ENCODE measurements at places on chromosomes 6 and 20.

DNA sequence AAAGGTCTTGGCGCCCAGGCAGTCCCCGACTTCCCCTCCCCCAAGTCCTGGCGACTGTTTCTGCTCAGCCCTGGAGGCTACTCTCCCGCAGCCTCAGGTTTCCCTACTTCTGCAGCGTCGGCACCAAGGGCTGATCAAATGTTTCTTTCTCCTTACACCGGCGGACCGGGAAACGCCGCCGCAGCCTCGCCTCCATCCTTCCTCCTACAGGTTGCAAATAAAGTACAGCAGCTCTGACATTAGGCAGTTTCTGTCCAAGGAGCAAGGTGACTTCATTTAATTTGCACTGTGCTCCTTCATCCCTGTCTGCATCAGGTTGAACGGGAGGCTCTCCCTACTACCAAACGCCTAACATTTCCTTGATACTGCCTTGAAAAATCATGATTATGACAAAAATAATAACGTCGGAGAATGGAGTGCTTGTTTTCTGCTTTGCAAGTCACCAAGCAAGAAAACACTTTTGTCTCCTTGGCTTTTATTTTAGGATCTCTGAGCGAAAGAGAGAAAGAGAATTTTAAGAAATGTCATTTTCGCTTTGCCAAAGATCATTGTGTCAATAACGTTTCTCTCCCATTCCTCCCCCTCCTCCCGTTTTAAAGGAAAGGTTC, 1.0 kb downstream of the CLIC5 start:
- DNase-seq: peak; percentile 16

GRCh38 chr20:33948480-33948879, 45.2 kb upstream of the RALY start:
- no peak for DNase-seq

DNA sequence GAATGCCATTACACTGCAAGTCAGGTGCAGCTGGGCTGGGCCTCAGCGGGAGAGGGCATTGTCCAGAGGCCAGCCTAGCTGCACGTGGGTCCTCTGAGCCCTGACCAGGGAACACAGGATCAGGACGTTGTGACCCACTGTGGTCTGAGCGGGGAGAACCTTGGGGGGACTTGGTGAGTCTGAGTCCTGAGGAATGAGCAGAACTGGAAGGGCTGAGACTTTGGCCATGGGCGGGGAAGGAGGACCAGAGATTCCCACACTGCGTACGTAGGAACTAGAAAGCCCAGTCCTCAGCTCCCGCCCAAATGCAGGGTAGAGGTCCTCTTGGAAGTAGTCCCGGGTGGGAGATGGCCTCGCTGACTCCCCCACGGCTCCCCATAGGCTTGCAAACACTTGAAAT, 42.5 kb downstream of the GABRR2 start:
- DNase-seq: no peak

- peak; percentile 89 for DNase-seq
Measured at GRCh38 chr20:53298911-53299310, 294.7 kb downstream of the ZNF217 start.

DNA sequence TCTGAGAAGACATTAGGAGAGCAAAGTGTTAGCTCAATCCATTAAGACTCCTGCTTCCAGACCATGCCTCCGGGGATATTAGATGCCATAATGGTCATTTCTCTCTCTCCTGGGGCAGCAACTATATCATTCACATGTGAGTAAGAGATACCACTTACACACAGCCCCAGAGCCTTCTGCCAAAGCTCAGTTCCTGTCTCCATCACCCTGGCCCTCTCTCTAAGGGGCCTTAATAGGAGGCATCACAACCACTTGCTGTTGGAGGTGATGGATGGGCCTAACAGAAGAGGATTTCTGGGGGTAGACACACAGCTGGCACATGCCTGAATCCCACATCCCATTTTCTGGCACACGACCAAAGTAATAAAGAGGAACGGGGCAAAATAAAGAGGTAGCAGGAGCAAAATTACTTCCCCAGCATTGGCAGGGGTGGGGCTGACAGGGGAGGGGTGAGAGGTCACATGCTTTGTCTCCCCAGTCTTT, 34.0 kb upstream of the VSTM2L start:
- DNase-seq: peak; percentile 45

DNA sequence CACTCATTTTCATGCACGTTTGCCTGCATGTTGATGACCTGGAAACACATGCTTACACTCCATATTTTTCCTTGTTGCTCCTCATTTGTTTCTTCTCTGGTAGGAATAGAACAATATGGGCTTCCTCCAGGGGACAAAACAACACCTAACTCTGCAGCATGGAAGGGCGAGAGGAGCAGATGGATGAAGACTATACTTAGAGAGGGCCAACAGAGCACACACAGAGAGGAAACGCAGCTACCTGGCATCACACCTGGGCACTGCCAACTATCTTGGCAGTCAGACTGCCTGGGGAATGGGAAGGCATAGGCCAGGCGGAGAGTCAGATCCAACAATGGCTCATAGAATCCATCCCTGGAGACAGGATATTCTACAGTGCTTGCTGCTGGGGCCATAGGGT, 290.9 kb downstream of the CD83 start:
- DNase-seq: no peak

DNA sequence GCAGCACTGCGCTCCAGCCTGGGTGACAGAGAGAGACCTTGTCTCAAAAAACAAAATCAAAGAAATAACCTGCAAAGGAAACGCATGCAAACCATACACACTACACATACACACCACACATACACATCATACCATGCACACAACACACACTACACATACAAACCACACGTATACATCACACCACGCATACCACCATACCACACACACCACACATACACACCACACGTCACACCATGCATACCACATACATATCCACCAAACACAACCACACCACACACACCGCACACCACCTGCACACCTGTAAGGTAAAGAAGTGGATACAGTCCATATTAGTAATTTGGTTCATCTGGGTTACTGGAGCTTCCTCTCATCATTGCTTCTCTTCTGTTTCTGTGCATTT, 32.3 kb upstream of the F13A1 start:
- DNase-seq: no peak

GRCh38 chr20:31637660-31638059, at the start of gene COX4I2:
Gene COX4I2 (plus strand): TSS chr20:31637912. CDS start chr20:31639018, 1,106 bp downstream.
- peak; percentile 50 for DNase-seq

DNA sequence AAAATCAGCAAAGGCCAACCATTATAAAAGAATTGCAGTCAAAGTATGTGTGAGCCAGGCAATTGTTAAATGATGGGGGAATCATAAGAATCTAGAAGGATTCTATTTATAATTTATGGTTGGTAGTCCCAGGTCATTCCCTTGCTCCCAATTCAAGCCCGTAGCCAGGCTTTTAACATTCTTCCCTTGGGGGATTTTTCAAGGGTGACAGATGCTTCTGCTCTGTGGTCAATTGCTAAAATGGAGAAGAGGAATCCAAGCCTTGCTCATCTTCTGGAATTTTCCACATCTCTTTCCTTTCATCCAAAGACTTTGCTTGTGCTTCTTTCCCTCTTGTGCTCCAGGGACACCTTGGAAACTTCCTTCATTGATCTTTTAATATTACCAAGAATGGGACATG, 18.0 kb upstream of the BCAS1 start:
- DNase-seq: no peak

DNA sequence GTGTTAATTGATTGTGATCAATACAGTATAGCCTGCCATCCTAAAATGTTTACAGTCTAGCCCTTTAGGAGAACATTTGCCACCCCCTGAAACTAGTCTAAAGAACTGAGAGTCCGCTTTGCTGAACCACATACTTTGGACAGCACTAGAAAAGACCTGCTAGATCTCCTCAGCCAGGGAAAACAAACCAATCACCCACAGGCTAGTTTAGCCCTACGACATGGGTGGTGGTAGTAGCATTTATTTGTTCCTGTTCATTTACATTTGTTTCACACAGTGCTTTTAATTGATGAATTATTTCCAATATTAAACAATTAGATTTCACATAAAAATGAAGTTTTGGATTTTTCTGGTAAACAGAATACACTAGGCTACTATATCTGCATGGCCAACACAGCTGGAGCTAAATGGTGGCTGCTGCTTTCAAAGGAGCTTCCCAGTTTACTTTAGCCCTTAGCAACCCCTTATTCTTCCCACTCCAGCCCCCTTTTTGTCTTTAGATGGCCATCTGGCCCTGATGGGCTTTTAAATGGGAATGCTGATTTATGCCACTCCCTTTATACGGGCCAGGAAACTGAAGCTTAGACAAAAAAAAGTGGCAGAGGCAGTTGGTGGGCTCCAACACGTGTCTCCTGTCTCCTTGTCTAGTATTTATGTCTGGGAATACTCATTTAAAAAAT, 72.4 kb downstream of the ADGRG6 start:
- DNase-seq: peak; percentile 38

- no peak for DNase-seq
Measured at GRCh38 chr20:60565083-60565482, 606.9 kb downstream of the CDH26 start.

Measured in NCI-H82 (cell line).